ENCODE measurements at places on chromosomes 16 and 17.

DNA sequence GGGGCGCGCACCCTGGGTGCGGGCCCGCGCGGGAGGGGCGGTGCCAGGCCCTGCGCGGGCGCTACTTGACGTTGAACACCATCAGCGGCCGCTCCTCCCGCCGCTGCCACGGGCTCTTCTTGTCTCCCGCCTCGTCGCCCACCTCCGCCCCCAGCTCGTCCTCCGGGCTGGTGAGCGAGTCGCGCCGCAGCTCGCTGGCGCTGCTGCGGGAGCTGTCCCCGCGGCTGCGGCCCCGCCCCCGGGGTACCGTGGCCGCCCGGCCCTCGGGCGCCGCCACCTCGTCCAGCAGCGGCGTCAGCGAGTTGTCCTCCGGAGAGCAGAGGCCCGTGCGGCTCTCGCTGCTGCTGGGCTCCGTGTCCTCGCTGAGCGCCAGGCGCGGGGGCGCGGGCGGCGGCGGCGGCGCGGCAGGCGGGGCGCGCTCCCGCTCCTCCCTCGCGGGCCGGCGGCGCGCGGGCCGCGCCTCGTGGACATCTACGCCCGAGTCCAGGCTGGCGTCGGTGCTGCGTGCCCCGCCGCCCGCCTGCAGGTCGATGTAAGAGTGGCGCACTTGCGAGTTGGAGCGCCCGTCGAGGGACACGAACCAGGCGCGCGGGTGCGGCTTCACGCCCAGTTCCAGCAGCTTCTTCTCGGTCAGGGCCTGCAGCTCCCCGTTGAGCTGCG is 8.7 kb downstream of the GRN start:
- H3K4me1 ChIP-seq = no peaks in the 10 kb centered on the region
- H3K36me3 ChIP-seq = peaks cover 4% of the 10 kb centered on the region
- no peak overlapping the region for H3K27ac ChIP-seq

GRCh38 chr16:54336631-54337204 is 50.1 kb upstream of the IRX3 start:
- no peak overlapping the region for H3K27ac ChIP-seq
- peaks cover 13% of the 10 kb centered on the region for H3K4me1 ChIP-seq
- H3K27me3 ChIP-seq = peaks cover 16% of the 10 kb centered on the region
- no peaks in the 10 kb centered on the region for H3K36me3 ChIP-seq

DNA sequence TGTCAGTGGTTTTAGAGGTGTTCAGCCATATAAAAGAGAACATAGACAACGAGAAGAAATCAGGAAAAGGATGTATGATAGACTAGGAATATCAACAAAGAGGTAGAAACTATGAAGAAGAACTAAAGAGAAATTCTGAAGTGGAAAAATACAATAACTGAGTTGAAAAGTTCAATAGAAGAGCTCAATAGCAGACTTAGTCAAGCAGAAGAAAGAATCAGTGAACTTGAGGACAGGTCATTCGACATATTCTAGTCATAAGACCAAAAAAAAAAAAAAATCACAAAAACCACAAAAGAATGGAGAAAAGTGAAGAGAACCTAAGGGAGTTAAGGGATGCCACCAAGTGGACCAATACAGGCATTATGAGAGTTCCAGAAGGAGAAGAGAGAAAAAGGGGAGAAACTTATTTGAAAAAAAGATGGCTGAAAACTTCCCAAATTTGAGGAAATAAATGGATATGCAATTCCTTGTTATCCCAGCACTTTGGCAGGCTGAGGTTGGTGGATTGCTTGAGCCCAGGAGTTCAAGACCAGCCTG is 321.2 kb downstream of the ABCC12 start:
- no peak overlapping the region for H3K27ac ChIP-seq
- H3K4me1 ChIP-seq = no peaks in the 10 kb centered on the region
- H3K4me3 ChIP-seq = no peak overlapping the region
- DNase-seq = no peak

DNA sequence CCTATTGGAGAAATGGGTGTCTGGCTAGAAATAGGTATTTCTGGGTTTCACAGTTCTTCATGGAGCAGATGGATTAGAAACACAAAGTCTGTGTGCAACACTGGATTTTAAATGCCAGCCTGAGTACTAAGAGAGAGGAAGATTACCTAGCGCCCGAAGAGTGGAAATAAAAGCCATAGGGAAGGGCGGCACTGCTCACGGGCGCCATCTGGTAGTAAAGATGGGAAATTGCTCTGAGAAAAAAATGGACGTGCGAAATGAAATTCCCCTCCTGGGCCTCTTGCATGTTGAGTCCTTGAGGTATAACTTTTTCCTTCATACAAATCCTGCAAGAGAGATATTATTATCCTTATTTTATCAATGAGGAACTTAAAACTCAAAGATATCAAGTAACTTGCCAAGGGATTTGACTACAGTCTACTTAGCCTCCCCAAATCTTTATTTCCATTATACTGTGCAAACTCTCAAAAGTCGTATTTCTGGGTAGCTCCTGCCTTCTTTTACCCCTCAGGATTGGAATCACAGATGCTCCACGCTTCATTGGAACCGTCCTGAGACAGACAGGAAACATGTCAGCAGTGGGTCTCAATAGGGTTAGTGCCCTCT is 72.8 kb downstream of the MMD start:
- no peak overlapping the region for H3K27ac ChIP-seq
- H3K36me3 ChIP-seq = no peaks in the 10 kb centered on the region
- H3K4me1 ChIP-seq = peaks cover 13% of the 10 kb centered on the region
- peaks cover 4% of the 10 kb centered on the region for H3K27me3 ChIP-seq

DNA sequence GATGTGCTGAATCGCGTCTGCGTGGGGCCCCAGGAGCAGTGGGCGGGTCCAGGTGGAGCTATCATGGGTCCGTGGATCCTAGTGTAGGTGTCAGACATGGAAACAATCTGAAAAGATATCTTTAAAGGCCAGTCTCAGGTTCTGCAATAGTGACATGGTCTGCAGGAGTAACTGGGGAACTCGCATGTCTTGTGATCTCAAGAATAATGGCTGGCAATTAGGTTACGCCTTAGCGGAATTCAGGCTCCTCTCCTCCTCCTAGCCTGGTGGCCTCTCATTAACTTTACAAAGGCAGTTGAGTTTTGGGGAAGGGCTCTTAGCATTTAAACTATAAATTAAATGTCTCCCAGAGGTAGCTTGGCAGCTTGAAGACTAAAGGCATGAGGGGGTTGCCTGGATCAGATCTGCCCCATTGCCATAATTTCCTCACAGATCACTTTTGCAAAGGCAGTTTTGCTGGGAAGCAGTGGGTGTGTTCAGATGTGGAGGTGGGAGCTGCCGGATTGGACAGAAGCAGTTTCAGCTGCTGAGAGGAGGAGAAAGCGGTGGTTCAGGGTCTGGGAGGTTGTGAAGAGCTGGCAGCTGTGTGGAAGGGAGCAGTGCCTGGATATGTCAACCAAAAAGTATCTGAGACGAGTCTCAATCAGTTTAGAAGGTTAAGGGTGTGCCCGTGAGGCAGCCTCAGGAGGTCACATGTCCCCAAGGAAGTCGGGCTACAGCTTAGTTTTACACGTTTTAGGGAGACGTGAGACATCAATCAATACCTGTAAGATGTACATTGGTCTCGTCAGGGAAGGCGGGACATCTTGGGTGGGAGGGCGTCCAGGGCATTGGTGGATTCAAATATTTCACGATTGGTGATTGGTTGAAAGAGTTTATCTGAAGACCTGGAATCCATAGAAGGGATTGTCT is 2.7 kb downstream of the TBCD start:
- H3K4me1 ChIP-seq = peaks cover 21% of the 10 kb centered on the region
- peak overlapping the region; percentile 16 for H3K27ac ChIP-seq
- no peak for DNase-seq
- H3K4me3 ChIP-seq = no peak overlapping the region
- H3K36me3 ChIP-seq = no peaks in the 10 kb centered on the region
- no peaks in the 10 kb centered on the region for H3K27me3 ChIP-seq

GRCh38 chr17:10743316-10744009 is 13.6 kb upstream of the TMEM220 start:
- no peaks in the 10 kb centered on the region for H3K36me3 ChIP-seq
- H3K27ac ChIP-seq = no peak overlapping the region
- peaks cover 19% of the 10 kb centered on the region for H3K27me3 ChIP-seq
- peak; percentile 35 for DNase-seq
- H3K4me1 ChIP-seq = no peaks in the 10 kb centered on the region

DNA sequence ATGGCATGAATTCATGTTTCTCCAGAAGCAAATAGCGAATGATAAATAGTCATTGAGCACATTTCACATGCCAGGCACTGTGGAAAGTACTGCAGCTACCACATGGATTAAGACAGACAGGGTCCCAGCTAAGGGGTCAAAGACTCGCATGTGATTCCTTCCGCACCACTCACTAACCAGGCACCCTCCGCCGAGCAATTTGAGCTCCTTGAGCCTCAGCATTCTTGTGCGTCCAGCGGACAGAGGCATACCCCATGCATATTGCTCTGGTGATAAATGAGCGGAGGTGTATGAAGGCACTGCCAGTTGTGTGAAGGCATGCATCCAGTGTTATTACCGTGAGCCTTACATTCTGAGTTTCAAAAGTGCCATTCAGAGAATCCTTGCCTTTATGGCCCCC is 358.7 kb downstream of the HS3ST4 start:
- no peak overlapping the region for H3K27ac ChIP-seq
- H3K4me3 ChIP-seq = no peak overlapping the region
- no peaks in the 10 kb centered on the region for H3K4me1 ChIP-seq
- H3K27me3 ChIP-seq = no peaks in the 10 kb centered on the region

All from HFFc6 (cell line).